ENCODE measurements at places on chromosomes 5 and 9.

DNA sequence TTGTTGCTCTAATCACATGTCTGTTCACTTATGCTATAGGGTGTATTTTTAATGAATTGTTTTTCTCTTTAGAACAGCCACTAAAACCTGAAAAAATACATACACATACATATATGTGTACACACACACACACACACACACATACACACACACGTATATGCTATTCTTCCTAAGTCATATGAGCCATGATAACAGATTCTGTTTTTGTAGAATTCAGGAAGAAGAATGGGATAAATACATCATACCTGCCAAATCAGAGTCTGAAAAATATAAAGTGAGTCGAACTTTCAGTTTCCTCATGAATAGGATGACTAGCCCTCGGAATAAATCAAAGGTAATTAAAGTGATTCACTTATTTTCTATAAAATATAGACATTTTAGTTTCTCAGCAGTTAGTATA lies 231.4 kb downstream of the ARHGEF28 start:
- DNase-seq = no peak

DNA sequence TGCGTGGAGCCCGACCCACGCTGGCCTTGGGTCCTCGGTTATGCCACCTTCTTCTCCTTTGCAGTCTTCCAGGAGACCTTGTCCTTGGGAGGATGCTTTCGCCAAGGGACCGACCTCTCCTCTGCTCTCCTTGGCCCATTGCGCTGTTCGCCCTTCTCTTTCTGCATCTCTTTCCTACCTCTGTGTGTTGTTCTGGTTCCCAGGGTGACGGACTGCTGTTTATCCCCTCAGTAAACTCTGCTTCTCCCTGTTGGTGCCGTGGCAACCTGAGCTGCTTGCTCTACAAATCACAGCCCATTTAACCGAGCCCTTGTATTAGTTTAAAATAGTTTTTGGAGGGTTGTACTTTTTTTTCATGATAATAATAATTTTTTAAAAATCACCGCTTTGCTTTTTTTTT lies 97.9 kb downstream of the DAPK1 start:
- no peak for DNase-seq

DNA sequence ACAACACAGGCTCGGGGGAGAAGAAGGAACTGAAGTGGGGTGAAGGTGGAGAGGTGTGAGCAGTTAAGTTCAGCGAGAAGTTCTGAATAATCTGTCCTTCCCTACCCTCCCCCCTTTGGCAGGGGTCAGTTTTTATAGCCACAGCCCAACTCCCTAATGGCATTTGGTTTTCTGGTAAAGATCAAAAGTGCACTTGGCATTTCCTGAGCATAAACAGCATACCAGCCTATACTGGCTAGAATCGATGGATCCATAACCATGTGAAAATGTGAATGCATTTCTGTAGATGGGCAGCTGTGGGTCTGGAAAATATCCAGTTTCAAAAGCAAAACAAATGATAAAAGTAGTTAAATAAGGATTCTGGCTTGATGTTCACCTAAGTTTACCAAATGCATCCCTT lies 410.9 kb downstream of the PLK2 start:
- no peak for DNase-seq

GRCh38 chr9:84297162-84297821 lies 43.3 kb downstream of the SLC28A3 start:
- DNase-seq = no peak

All from stimulated activated naive CD8-positive, alpha-beta T cell treated with anti-CD3 and anti-CD28 coated beads, Interleukin-15, Interleukin-2, amounts not matched to agents 100 U/mL and 50 U/mL, for 24 hours (primary cell).